ENCODE measurements at places on chromosomes 5 and 9.

- no peak for DNase-seq
Observed at GRCh38 chr5:158746979-158747378, 352.7 kb downstream of the EBF1 start.

DNA sequence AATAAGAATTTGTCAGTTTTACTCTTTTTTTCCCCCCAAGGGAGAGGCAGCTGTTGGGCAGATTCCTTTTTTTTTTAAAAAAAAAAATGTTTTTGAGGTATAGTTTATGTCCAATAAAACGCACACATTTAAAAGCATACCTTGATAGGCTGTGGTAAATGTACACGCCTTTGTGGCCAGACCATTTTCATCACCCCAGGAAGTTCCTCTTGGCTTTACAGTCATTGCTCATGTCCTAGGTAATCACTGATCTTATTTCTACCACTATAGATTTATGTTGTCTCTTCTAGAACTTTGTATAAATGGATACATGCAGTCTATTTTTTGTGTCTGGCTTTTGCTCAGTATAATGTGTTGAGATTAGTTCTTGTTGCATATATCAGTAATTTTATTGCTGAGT lies 9.8 kb downstream of the SUB1 start:
- DNase-seq, result no peak

DNA sequence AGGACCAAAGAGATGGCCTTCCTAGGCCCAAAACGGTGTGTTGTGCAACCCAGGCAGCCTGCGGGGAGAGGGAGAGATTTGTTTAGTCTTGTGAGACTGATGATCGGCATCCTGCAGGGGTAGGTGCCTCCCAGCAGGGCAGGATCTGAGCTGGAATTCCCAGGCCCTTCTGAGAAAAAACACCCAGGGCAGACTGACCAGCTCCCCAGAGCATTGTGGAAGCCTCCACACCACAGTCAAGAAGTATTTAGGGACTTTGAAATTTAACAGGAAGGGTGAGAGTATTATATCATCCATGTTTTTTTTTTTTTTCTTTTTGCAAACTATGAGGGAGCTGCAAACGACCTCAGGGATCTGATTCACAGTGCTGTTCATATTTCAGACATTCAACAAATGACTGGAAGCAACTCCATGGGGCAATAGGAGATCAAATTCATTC lies 104.5 kb upstream of the LHFPL2 start:
- DNase-seq, result no peak

DNA sequence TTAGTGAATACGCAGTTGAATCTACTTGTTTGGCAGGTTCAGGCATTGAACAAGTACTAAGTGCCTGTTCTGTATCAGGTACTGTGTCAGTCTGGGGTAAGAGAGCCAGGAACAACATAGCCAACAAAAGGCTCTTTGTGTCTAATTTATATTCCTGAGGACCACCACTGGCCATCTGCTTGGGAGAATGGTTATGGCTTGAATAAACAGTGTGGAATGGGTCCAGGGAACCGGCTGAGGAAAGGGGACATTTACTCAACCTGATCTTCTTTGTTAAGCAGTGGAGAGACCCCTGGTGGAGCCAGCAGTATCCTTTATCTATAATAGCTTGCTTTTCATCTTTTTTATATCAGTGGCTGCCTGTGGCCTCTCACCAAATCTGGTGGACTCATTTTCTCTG lies 38.6 kb downstream of the EXOSC2 start:
- DNase-seq, result no peak

- DNase-seq, result no peak
Observed at GRCh38 chr5:95555553-95555952, 652 bp downstream of the ARSK start.

- DNase-seq, result no peak
Observed at GRCh38 chr9:15999422-16000339, 446.8 kb downstream of the CCDC171 start.

DNA sequence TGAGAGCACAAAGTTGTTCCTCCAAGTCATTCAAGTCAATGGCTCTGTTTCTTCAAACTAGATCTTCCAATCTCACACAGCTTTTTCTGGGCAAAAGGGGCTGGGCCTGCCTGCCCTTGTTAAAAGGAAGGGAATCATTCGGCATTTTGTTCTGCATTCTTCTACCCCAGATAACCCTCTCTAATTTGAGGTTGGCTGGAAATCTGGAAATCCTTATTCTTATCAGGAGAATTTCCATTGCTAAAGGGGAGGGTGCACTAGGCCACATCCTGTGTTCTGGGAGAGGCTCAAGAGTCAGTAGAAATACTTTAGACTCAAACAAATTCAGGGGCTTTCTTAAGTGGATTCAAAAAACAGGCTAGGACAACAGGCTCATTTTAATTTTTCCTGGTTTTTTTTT lies 384.7 kb upstream of the ZNF462 start:
- DNase-seq, result no peak

DNA sequence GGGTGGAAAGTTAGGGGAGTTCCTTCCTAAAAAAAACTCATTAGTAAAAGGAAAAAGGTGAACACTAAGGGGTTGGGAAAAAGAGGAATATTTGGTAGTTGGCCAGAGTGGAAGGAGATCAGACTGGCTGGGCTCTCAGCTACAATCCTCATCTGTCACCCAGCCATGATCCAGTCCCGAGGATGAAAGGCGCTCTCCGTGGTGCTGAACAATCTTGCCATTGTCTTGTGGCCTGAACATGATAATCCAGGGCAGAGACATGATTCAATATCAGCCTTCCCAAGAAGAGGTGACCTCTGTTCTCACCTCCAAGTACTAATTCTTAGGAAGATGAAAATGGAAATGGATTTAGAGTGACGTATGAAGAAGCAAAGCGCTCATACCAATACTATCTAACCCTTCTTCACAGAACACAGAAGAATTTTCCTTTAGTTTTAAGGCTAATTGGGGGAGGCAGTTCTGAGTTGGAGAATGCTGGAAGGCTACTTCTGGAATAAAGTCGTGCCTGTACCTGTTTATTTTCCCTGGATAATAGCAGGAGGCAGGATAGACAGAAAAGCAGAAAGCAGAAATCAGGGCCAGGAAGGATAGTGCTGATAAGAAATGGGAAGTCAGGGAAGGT lies 36.6 kb upstream of the MYORG start:
- no peak for DNase-seq

DNA sequence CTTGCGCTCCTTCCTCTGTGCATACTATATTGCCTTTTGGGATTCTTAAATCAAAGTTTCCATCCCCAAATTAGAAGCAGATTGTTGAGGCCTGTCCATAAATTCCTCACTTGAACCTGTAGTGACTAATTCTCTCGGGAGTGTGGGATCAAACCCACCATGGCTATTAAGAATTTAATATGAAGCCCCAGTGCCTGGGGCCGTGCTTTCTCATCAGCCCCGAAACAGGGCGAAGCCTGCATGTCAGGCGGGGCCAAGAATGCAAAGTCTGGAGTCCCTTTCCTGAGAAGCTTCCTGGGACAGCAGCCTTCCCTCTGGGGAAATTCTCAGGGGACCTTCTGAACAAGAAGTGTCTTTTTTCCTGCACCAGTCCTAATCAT lies 29.3 kb upstream of the FAT2 start:
- no peak for DNase-seq

GRCh38 chr5:1118738-1119137 lies 6.9 kb upstream of the SLC12A7 start:
- DNase-seq, result no peak

GRCh38 chr9:114653556-114654159 lies 3.9 kb downstream of the TEX53 start:
- DNase-seq, result peak; percentile 59
